Activated T-cell treated with anti-CD3 and anti-CD28 coated beads for 48 hours (primary cell): ENCODE measurements at places on chromosomes 5 and 9.

DNA sequence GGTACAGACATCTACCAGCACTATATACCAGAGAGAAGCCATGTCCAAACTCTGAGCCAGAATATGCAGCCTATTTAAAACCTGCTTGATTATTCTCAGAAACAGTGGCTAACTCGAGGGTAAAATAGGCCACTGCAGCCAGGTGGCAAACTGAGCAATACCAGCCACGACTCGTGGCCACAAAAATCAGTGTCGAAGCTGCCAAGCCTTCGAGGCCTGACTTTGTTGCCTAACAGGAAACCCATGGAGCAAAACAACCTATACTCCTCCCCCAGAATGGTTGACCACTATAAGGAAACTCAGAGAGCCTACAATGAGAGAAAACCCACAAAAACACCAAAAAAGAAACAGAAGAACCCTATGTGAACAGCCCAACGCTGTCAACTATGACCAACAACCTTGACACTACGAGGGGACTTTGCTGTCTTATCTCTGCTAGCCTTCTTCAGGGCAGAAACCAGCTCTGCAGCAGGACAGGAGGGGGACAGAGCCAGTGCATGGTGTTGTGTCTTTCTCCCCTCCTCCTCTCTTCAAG, 133.8 kb downstream of the TMEM174 start:
- DNase-seq: no peak

DNA sequence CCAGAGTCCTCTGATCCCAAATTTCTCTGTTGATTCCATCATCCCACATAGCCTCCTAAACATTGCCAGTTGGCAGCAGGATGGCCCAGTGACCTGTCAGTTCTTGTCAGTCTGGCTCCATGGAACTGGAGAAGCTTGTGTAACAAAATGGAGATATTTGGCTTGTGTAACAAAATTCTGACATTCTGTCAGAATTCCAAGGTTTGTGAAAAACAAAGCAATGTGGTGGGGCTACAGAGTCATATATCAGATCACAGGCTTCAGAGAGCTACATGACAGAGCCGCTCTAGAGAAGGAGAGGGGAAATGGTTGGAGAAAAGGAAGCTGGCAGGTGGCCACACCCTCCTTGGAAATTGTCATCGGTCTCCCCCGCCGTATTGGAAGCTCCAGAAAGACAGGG, 75.4 kb upstream of the MAN2A1 start:
- DNase-seq: no peak

DNA sequence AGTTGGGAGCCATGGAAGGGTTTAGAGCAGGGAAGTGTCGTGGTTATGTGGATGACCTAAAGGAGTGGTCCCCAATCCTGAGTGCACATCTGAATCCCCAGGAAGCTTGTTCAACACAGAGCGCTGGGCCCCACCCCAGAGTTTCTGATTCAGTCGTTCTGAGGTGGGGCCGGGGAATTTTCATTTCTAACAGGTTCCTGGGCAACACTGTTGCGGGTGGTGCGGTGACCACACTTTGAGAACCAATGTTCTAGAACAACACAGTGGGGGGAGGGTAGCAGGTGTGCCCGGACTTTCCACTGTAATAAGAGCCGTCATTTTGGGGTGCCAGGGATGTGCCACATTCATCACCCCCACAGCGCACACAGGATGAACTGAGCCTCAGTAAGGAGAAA, 39.3 kb downstream of the DUSP1 start:
- DNase-seq: no peak

DNA sequence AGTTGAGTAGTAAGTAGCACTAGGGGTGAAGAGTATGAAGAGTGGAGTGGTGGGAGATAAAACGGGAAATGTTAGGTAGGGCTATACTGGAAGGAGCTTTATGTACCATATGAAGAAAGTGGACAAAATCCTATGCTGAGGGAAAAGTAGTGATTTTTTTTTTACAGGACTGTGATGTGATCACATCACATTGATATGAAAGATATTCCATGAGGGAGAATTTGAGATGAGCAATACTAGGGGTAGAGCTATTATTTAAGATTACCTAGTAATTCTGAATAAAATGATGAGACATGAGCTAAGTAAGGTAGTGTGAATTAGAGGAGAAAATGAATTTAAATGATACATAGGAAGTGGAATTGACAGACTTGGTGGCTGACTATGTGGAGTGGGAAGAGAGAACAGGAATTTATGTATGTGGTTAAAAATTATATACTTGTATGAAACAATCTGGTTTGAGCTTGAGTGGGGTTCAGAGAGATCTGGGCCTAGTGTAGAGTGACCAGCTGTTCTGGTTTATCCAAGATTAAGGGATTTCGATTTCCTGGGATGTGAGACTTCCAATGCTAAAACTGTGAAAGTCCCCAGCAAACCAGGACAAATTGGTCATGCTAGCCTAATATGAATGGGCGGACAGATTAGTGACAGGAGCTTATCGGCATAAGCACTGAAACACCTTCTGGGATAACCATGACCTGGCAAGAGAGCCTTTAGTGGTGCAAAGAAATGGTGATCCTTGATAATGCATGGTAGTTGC, 29.3 kb upstream of the STOM start:
- DNase-seq: no peak

- no peak for DNase-seq
Observed at GRCh38 chr5:152237531-152237930, 167.5 kb downstream of the NMUR2 start.

- no peak for DNase-seq
Observed at GRCh38 chr5:153158608-153159007, 331.9 kb upstream of the GRIA1 start.

GRCh38 chr5:172248637-172249036, 34.9 kb downstream of the UBTD2 start:
- DNase-seq: no peak

DNA sequence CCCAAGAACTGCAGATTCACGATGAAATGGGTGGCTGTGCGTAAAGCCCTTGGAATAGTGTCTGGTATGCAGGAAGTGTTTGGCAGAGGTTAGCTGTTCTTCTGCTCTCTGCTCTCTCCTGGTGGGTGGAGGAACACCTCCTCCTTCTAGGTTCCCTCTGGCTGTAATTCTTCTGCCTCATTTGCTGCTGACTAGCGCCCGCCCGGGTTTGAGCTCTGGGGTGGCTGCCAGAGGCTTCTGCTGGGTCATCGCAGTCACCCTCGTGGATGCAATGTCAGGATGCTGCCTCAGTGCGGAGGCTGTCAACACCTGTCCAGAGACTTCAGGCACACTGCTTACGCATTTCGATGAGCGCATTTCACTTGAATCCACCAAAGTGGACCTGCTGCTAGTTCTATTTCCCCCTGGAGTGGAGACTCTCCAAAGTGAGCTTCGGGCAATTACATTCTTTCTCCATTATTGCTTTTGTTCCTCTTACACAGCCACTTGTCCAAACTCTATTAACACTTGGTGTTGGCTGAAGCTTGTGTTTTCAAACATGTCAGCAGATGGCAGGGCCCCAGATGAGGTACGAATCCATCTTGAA, 11.7 kb downstream of the DOCK2 start:
- DNase-seq: no peak

- DNase-seq: no peak
Observed at GRCh38 chr9:78644359-78644758, 347.4 kb downstream of the PSAT1 start.

DNA sequence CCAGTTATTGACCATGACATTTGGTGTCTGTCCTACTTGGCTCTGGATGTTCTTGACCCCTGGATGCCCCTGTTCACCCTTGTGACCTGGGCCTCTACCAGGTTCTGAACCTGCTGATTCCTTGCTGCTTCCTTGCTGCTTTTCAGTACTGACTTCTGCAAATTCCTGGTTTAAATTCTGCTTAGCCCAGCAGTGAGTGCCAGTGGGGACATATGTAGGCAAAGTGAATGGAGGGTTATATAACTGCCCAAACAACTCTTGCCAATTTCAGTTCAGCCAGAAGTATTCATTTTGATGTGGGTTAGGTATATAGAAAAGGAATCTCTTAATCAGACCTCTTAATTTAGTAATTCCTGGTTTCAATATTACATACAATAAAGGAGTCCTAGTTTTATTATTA, 220.6 kb downstream of the TAF11L14 start:
- DNase-seq: no peak

DNA sequence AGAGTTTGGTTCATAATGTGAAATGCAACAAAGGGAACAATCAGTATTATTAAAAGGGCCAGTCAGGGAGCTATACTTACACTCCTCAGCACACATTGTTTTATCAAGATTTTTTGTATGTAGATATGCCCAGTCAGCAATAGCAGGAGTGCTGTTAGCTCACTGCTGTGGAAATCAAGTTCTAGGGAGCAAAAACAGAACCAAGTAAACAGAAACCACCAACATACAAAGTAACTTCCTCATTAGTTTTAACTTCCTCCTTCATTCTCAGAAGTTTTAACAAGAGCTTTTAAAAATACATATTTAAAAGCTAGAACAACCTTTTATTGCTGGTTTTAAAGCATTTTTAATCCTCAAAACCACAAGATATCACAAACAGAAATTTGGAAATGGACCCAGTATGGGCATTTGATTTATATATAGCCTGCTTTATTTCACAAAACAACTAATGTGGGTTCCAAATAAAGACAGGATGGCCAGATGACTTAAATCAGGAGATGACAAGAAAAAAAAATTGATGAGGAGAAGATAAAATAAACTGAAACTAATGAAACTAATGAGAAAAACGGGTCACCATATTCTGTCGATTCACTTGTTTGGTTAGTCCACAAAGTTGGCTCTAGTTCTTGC, 178.5 kb downstream of the ADAMTS12 start:
- no peak for DNase-seq

DNA sequence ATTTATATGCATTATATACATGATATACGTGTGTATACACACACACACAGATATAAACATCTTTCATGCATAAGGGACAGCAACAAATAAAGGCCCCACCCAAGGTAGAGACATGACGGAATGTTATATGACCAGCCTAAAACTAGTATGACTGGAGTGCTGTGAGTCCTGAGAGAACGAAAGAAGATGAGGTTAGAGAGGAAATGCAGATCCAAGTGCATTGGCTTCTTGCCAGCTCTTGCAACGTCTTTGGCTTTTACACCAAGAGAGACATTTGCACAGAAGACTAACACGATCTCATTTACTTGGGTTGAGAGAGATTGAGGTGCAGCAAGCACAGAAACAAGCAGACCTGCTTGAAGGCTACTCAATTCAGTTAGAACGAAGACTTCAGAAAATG, 23.0 kb downstream of the CDH10 start:
- no peak for DNase-seq

GRCh38 chr5:179194201-179194910, 134.2 kb downstream of the ZNF354C start:
- no peak for DNase-seq

- DNase-seq: no peak
Observed at GRCh38 chr5:96067894-96068614, 106.4 kb upstream of the ELL2 start.

- DNase-seq: no peak
Observed at GRCh38 chr9:6739218-6739617, 18.6 kb upstream of the KDM4C start.

GRCh38 chr5:15524712-15525111, 24.7 kb downstream of the FBXL7 start:
- no peak for DNase-seq

GRCh38 chr9:113602126-113603047, 138.9 kb downstream of the RGS3 start:
- DNase-seq: peak; percentile 78

DNA sequence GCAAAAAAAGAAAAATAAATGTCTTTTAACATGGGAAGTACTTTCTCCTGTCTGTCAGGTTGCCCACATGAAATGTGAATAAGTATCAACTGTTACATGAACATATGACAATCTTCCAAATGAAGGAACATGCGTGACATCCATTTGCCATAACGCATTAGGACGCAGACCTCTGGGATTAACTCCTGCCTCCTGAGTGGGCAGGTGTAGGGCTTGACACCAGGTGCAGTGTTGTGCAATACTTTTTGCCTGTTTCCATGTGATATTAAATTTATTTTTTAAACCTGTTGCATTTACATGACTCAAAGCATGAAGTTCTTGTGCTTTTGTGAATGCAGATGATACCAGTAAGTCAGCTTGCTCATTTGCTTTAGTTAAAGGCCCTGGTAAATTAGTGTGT, 8.7 kb upstream of the TMEM141 start:
- DNase-seq: no peak

DNA sequence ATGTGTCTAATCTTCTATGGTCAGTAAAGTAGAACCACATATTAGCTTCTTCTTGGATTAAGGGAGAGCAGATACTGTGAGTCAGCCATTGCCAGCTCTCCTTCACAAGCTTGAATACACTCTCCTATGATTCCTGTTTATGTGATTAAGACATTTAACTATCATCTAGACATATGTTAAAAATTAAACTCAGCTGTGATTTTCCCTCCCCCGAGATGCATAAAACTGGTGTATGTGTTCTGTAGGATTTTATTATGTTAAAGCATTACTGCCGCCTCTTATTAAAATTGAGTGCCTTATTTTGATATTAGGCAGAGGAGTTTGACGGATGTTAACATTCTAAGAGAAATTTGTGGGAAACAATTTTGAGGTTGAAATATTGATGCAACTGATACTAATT, 114.6 kb downstream of the ACTBL2 start:
- DNase-seq: no peak

DNA sequence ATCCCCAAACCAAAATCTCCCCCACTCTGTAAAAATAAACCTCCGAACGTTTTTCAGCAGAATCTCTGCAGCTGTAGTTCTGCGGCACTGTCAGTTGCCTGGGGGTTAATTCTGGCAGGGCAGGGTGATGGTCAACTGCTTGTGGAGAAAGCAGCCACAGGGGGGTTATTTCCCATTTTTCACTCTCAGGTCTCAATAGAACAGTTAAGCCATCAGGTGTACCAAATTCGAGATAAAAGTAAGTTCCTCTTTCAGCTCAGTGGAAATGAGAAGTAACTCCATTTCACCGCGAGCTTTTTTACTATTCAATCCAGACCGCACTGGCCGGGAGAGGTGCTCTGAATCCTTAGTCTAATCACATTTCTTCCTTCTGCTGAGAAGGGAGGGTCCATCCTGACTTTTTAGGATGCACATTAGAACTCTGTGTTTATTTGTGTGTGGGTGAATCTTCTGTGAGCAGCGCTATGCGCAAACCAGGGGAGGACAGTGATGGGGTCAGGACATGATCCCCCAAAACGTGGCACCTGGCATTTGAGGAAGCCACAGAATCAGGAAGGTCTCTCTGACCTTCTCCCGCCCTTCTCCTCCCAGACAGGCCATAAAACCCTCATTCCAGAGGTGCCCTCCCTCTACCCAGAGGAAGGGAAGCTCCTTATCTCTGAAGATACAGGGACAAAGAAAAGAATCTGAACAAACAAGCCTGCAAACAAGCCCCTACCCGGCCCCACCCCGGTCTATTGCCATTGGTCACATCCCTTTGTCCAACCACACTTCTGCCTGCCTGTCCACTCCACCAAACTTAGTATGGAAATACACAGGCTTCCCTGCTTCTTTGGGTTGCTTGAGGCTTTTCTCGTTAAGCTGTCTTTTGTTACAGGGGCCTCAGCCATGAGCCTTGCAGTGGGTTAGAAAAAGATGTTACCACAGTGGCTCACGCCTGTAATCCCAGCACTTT, 229.0 kb downstream of the ROR2 start:
- DNase-seq: no peak
